DND-41 (cell line): ENCODE measurements at places on chromosomes 16 and 17.

GRCh38 chr16:66212428-66212827, 154.1 kb upstream of the CDH5 start:
- DNase-seq, result no peak

- DNase-seq, result no peak
These were observed 387 bp downstream of the MRPL28 start for GRCh38 chr16:369866-370436.

GRCh38 chr17:39139161-39139511, 12.3 kb downstream of the PLXDC1 start:
- no peak for DNase-seq

DNA sequence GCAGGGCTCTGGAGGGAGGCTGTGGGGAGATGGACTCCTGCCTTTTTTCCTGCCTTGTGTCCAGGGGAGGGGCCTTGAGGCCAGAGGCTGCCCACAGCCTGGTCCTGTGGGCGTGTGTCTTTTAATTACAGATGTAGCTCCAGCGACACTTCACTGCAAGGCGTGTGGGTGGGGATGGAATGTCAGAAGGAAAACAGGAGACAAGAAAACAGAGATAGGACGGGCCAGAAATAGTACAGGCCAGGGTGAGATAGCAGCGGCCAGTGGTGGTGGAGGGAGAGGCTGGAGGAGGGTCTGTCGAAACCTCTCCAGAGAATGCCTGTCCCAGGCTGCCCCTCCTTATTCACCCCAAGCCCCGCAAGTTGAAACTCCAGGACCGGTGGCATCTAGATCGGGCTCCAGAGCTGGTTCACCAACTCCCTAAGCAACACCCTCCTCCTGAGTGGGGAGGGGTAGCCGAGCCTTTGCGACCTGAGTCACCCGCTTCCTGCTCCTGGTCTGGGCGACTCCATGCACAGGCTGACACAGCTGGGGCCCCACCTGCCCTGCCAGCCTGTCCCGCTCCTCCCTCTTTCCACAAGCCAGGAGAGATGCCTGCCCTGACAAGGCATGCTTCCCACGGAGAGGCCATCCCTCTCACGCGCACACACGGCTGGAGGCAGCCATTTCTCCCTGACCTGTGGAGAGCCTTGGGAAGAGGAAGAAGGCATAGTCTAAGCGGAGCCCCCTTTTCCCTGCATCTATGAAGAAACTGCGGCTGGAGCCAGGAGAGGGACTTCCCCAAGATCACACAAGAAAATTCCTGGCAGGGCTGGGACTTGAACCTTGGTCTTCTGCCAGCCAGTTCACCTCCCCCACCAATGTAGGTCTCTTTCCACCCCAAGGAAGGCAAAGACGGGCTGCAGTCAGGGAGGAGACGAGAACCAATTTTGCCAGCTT, 6.6 kb upstream of the JUP start:
- DNase-seq, result peak; percentile 17

- DNase-seq, result no peak
These were observed 99.9 kb upstream of the GSE1 start for GRCh38 chr16:85513180-85513579.
